Colonic mucosa (tissue), 4 donors: ENCODE measurements at places on chromosomes 12 and 14.

DNA sequence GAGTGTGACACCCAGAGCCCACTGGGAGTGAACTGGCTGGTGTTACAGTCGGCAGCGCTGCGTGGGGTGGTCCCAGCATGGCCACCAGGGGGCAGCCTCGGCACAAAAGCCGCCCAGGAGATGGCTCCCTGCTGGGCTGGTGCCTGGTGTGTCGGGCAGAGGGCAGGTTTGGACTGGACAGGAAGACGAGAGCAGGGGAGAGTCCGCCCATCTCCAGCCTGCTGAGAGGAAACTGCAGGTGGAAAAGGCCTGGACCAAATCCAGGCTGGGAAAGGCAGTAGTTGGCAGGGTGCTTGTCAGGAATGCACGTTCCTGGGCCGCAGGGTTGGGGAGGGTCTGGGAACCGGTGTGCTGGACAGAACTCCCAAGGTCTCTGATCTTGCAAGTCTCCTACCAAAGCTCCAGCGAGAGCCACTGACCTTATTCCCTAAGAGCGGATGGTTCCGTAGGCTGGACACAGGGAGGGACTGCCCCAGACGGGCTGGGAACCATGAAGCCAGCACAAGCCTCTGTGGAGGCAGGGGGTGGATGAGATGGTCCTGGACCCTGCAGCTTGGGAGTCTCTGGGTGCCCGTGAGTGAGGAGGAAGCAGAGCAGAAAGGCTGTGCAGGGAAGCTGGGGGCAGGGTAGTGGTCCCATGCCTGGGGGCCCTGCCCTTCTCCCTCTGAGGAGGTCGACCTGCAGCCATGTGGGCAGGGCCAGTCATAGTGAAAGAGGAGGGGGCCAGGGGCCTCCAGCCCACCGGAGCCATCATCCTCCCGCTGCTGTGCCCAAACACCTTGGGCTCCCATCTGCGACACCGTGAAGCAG, 1.8 kb downstream of the AHNAK2 start:
- peak; percentile 91 for DNase-seq

- no peak for DNase-seq
Measured at GRCh38 chr12:54060975-54061778, 7.5 kb downstream of the HOXC4 start.

GRCh38 chr14:90602088-90602687, 205.4 kb downstream of the CALM1 start:
- no peak for DNase-seq

DNA sequence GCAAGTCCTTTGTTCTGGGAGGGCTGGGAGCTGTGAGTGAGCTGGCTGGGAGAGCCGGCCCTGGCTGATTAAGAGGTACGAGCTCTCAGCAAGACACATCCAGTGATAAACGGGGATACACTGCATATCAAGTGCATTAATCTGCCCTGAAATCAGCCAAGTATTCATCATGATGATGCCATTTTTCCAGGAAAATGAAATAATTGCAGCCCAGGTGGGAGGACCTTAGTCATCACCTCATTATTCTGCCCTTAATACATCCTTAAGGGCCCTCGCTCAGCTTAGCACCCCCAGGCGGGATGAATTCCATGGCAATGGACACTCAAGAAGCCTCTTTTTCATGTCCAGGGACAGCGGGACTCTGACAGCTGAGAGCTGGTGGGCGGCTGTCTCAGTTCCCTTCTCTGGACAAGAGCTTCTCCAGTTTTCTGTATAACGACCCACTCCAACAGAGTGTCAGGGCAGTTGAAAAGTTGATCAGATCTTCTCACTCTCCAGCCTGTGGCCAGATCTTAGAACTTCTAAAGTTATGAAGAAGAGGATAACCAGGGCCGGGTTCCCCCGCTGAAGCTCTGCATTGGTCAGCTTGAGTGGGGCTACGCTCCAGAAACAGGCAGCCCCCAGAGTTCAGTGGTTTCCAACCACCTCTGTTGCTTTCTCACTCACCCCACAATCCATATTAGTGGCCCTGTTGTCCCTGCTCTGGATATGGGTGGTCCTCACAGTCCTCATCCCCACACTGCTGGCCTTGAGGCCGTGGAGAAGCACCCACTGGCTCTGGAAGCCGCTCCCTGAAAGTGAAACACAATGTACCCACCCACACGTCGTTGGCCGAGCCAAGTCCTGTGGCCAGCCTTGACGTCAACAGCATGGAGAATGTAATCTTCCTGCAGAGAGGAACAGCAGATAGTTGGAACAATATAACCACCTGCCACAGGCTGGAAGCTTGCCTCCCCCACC, 306.2 kb upstream of the DIO3 start:
- DNase-seq: no peak

DNA sequence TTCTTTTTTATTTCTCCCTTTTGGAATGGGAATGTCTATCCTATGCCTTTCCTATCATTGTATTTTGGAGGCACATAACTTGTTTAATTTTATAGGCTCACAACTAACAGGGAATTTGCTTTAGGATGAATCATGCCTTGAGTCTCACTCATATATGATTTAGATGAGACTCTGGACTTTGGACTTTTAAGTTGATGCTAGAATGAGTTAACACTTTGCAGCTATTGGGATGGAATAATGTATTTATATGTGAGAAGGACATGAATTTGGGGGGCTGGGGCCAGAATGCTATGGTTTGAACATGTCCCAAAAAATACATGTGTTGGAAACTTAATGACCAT, 365.3 kb downstream of the ZFP36L1 start:
- no peak for DNase-seq

DNA sequence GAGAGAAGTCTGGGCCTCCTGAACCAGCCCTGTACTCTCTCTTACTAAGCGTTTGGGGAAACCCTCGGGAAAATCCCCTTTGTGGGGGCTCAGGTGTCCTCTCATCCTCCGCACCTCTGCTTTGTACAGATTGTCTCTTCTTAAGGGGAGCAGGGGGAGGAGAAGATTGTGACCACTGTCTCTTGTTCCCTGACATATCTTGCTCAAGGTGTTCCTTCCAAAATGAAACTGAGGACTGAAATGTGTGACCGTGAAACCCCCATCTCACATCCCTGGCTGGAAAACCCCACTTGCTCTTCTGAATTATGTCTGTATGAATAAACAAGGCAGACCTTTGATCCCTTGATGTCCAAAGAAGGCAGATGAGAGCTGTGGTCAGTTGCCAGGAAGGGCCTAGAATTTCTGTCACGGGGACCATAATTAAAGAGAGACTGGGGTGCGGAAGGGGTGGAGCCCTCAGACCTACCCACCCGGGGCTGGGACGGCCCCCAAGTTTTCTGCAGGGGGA, 369.8 kb downstream of the AACS start:
- no peak for DNase-seq

DNA sequence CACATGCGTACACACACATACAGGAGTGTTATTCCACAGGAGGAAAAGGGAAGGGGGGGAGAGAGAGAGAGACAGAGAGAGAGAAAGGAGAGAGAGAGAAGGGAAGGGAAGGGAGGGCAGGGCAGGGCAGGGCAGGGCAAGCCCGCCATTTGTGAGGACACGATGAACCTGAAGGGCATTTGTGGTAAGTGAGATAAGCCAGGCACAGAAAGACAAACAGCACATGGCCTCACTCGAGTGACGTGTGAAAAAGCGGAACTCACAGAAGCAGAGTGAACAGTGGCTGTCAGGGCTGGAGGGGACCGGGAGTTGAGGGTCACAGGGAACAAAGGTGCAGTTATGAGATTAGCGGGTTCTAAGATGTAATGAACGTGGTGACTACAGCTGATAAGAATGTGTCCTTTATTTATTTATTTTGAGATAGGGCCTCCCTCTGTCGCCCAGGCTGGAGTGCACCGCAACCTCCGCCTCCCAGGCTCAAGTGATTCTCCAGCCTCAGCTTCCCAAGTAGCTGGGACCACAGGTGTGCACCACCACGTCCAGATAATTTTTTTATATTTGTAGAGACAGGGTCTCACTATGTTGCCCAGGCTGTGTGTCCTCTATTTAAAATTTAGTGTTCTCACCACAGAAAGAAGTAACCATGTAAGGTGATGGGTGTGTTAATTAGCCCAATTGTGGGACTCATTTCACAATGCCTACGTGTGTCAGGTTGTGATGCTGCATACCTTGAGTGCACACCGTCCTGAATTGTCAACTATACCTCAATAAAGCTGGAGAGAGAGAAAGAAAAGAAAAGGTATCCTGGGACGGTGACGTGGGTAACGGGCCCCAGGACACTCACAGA, 18.7 kb upstream of the FBRSL1 start:
- DNase-seq: no peak
